ENCODE measurements at places on chromosomes 4 and X.

- DNase-seq, result no peak
These were observed 22.6 kb downstream of the ADAMTS3 start for GRCh38 chr4:72546456-72546855.

DNA sequence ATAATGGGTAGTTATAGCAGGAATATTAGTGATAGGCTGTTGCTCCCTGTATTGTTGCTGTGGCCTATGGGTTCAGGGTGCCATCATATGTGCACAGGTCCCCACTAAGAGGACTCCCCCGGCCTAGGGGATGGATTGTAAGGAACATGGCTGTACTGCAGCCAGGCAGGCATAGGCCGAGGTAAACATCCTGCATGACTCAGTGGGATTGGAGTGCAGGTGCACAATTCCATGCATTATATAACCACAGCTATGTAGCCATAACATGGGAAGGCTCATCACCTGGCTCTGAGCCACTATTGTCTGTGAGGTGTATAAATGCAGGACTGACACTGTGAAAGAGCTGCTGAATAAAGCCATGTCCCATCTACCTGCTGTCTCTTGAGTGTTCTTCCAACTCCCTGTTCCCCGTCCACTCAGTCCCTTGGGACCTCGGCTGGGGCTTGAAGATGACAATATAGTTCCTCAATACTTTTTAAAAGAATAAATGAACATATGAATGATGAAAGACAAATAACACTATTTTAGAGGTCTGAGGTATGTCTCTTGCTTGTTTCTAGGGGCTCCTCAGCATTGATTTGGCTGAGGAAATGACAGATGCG is 425.2 kb downstream of the IDS start:
- DNase-seq, result no peak

DNA sequence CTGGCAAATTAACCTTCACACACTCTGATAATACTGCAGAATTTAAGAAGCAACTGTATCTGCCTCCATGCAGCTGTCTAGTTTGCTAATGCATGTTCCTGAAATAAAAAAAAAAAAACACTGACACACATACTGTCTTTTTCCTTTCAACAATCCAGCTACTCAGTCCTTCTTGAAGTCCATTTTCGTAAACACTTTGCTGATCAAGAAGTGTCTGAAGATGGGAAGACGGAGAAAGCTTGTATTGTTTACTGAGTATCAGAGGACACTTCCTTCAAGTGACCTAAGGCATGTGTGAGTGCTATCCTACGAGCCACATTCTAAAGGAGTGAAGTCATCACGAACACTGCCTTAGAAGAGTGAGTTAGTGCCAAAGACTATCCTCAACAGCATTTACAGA is 82.6 kb downstream of the LUZP4 start:
- DNase-seq, result no peak

GRCh38 chr4:130722361-130722760 is 1626.4 kb downstream of the C4orf33 start:
- no peak for DNase-seq

DNA sequence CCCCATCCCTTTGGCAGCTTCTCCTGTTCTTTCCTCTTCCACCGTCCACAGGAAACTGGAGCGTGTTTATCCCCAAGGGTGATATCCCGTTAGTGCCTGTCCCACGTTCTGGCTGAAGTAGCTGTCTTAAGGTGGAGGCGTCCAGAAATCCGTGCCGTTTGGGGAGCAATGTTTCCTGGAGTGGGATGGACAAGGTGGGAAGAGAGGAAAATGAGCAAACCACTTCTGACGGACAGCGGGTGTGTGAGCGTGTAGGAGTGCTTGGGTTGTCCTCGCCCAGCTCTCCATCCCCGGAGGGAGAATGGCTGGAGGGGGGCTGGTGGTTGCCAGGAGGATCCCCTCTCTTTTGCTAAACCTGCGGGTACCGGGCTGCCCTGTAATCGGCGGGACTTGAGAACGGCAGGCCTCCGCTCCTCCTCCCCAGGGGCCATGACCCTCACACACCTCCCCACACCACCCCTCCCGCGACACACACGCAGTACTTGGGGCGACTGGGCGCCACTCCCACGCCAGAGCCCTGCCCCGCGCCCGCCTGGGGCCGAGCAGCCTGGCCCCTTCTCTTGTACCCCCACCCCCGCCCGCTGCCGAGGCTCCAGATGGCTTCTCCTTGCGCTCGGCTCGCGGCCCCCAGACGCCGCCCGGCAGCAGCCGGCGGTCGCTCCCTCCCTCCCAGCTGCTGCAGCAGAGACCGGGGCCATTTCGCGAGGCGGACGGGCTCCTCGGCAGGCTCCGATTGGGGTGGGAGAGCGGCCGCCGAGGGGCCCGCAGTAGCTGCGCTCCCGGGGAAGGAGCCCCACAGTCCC is 13.9 kb upstream of the PRDM8 start:
- DNase-seq, result no peak

DNA sequence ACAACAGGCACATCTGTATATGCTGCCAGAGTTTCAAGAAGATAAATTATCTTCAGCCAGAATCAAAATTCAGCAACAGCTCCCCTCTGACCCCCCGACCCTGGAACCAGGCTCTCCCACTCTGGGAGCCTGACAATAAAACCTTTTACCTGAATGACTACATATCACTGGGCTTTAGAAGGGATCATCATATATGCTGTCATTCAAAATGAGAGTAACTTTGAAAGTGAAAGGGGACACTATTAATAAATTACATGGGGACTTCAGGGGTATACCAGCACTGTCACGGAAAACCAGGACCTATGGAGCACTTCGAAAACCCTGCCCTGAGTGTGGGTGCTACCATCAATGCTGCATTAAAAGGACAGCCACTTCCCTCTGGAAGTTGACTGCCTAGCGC is 26.2 kb downstream of the TSPAN5 start:
- no peak for DNase-seq

DNA sequence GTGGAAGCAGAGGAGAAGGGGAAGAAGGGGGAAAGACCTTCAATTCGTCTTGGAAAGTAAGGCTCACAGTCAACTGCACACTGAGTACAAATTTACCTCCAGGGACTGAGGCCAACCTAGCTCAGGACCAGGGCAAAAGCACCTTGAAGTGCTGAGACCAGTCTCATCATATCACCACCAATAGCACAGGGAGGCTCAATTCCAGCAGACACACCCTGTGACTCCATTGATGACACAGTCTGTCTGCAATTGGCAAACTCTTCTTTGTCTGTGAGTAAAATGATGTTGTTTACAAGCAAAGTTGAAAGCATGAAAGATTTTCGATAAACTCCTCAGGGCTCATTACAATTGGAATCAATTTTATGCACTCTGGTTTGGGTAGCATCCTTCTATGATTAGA is 32.3 kb downstream of the TRIML1 start:
- DNase-seq, result no peak

- no peak for DNase-seq
These were observed 278.5 kb upstream of the EMCN start for GRCh38 chr4:100796332-100796731.

DNA sequence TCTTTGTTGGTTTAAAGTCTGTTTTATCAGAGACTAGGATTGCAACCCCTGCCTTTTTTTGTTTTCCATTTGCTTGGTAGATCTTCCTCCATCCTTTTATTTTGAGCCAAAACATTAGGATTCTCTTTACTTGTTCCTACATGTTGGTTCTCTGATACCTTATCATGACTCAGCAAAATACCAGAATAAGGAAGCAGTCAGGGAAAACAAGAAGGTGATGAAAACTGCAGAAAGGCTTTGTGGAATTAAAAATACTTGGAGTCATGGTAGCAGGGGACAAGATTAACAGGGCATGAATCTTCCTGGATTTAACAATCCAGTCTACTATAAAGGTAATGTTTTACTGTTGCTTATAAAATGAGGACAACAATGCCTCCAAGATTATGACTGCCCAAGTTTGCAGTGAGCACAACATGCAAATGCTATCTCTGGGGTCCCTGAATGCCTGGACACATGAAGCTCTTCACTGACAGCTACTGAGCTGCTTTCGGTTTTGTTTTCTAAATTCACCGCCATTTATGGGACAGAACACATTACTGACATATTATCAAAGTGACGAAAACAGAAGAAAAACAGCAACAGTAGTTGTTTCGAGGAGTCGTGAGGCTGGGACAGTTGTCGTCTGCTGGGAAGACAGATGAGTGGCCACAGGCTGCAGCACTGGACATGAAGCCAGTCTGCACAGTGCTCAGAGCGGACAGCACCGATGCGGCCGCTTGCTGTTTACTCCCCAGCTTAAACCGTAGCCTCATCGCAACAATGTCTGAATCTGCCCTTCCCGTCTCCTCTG is 174.5 kb upstream of the DKK2 start:
- DNase-seq, result no peak

- DNase-seq, result no peak
These were observed 26.8 kb downstream of the C4orf50 start for GRCh38 chr4:5991405-5991804.
